ENCODE measurements at places on chromosomes 12 and 14.

- DNase-seq, result no peak
Observed at GRCh38 chr14:97021571-97022168, 224.5 kb downstream of the VRK1 start.

DNA sequence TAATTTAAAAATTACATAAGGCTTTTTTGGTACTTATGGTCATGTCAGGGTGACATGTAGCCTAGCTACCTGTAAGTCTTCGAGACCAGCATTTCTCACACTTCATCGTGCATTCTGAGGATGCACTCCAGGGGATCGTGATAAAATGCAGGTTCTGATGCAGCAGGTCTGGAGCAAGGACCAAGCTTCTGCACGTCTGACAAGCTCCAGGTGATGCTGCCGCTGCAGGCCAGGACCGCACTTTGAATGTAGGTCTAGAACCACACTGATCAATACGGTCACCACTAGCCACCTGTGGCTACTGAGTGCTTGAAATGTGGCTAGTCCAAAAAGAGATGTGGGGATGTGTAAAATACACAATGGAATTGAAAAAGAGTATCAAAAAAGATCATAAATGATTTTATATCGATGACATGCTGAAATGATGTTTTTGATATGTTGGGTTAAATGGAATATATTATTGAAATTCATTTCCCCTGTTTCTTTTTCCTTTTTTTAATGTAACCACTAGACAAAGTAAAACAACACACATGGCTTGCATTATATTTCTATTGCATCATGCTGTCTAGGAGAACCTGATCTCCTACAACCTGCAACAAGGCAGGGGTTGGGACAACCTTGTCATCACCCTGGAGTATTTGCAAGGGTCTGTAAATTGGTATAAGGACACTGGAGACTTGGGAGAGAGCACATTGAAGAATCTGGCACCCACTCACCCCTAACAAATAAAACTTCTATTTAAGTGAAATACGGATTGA, 142.4 kb downstream of the DPF3 start:
- no peak for DNase-seq

DNA sequence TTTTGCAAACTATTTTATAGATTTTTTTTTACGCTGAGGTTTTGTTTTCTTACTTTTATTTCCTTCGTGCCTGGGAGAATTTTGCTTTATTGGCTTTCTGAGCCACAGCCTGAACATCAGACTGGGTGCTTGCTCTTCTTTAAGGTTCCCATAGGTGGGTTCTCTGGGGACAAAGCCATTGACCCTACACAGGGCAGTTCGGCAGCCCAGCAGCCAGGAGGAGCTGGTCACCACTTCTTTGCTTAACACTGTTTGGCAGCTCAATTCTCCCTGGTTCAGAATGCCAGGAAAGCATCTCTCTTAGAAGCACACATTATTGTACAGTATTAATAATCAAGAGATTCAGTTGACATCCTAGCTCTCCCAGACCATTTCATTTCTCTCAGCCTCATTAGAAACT, 140.8 kb upstream of the NEDD1 start:
- no peak for DNase-seq

DNA sequence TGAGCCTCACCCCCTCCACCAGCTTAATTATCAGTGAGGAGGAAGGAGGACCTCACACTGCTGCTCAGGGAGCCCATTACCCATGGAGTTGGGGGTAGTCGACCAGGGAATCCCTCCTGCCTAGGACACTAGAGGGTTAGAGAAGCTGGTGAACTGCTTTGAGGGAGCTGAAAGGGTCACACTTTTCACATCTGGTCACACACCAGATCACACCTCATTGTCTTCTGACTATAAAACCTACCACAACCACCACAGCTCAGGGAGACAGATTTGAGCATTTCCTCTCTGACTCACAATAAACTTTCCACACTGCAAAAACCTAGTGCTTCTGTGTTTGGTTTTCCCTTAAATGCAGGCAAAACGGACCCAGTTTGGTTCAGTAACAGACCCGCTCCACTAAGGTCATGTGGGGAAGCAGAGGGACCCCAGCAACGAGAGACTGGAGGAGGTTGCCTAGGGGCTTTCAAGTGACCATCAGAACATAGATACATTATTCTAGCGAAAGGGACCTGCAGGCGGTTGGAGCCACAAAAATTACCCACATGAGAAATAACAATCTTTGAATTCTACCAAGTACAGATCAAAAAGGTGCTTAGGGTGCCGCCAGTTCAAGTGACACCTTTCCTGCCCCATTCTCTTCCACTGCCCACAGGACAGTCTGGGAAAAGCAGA, 151.4 kb upstream of the AVPR1A start:
- DNase-seq, result no peak

GRCh38 chr14:77407158-77407557, 16.2 kb downstream of the NOXRED1 start:
- DNase-seq, result no peak

All from fibroblast of skin of left quadriceps (primary cell).